ENCODE measurements at places on chromosomes 6 and 20.

DNA sequence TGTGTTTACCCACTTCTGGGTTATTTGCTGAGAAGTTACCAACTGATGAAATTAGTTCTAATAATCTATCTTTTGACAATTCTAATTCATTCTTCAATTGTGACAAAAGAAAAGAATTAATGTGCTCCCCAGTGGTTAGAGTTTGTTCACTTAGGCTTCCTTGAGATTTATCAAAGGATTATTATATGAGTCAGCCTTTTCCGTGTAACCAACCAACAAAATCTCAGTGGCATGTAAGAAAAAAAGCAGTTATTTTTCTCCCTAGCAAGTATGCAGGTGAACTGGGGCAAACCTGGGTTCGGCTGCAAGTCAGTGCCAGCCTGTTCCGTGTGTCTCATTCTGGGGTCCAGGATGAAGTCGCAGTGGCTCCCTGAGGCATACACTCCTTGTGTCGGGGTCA is 28.8 kb upstream of the HIVEP1 start:
- DNase-seq: no peak

GRCh38 chr6:158039571-158040050 is 57.9 kb downstream of the SYNJ2 start:
- no peak for DNase-seq

DNA sequence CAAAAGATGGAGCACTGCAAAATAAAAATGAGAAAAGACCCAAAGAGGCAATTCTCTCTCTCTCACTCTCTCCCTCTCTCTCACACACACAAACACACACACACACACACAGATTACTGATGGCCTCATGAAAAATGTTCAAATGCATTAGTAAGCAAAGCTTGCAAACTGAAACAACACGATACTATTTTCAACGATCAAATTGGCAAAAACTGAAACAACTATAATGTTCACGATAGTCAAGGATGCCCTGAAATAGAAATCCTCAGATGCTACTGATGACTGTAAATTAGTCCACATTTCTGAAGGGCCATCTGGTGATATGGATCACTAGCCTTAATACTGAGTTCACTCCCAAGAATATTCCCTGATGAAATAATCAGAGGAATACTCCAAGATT is 100.8 kb downstream of the TRERF1 start:
- DNase-seq: no peak

GRCh38 chr6:6686748-6687601 is 98.5 kb downstream of the LY86 start:
- DNase-seq: no peak

- DNase-seq: no peak
Observed at GRCh38 chr6:113414511-113414910, 442.6 kb upstream of the MARCKS start.
